ENCODE measurements at places on chromosomes 7 and 10.

- no peak for ATAC-seq
- peak overlapping the region; percentile 92 for H3K27ac ChIP-seq
- H3K4me3 ChIP-seq = peak overlapping the region; percentile 79
- peaks cover 11% of the 10 kb centered on the region for H3K4me1 ChIP-seq
- no peaks in the 10 kb centered on the region for H3K36me3 ChIP-seq
These were observed 14.1 kb upstream of the CRCP start for GRCh38 chr7:66100408-66101050.

- no peak for ATAC-seq
- H3K4me1 ChIP-seq = peaks cover 4% of the 10 kb centered on the region
- no peak overlapping the region for H3K4me3 ChIP-seq
- no peak overlapping the region for H3K27ac ChIP-seq
- peaks cover 10% of the 10 kb centered on the region for H3K36me3 ChIP-seq
These were observed 128.2 kb upstream of the CHST15 start for GRCh38 chr10:124221356-124222317.

- H3K27me3 ChIP-seq = peaks cover 12% of the 10 kb centered on the region
- H3K4me1 ChIP-seq = no peaks in the 10 kb centered on the region
- H3K4me3 ChIP-seq = no peak overlapping the region
- no peaks in the 10 kb centered on the region for H3K36me3 ChIP-seq
These were observed 26.7 kb downstream of the ABCB5 start for GRCh38 chr7:20642166-20642565.

- no peaks in the 10 kb centered on the region for H3K4me1 ChIP-seq
- no peak for ATAC-seq
- no peak overlapping the region for H3K27ac ChIP-seq
- H3K4me3 ChIP-seq = no peak overlapping the region
These were observed 472.8 kb upstream of the STEAP1 start for GRCh38 chr7:89681448-89681847.

DNA sequence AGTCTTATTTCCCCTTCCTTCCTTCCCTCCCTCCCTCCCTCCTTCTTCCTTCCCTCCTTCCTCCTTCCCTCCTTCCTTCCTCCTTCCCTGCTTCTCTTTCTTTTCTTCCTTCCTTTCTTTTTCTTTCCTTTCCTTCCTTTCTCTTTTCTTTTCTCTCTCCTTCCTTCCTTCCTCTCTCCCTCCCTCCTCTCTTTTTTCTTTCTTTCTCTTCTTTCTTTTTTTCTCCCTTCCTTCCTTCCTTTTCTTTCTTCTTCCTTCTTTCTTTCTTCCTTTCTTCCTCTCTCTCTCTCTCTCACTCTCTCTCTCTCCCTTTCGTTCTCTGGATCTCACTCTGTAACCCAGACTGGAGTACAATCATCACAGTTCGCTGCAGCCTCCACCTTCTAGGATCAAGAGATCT, 6.2 kb downstream of the TMEM130 start:
- peaks cover 7% of the 10 kb centered on the region for H3K27me3 ChIP-seq
- no peak overlapping the region for H3K27ac ChIP-seq
- H3K36me3 ChIP-seq = no peaks in the 10 kb centered on the region
- no peak for ATAC-seq
- H3K4me1 ChIP-seq = no peaks in the 10 kb centered on the region
- no peak overlapping the region for H3K4me3 ChIP-seq

DNA sequence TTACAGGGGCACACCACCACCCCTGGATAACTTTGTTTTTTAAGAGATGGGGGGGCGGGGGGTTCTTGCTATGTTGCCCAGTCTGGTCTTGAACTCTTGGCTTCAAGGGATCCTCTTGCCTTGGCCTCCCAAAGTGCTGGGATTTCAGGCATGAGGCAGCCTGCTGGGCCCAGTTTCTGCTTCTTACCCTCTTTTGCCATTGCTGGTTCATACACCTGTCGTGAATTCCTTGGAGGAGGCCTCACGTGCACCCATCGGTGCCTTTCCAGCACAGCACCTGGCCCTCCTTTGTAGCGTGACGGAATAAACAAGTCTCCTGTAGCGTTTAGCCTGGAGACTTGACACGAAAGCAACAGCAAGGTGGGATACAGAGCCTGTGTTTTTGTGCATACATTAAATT, 75.5 kb downstream of the CARD11 start:
- no peaks in the 10 kb centered on the region for H3K27me3 ChIP-seq
- H3K4me1 ChIP-seq = peaks cover 24% of the 10 kb centered on the region
- peaks cover 38% of the 10 kb centered on the region for H3K36me3 ChIP-seq

DNA sequence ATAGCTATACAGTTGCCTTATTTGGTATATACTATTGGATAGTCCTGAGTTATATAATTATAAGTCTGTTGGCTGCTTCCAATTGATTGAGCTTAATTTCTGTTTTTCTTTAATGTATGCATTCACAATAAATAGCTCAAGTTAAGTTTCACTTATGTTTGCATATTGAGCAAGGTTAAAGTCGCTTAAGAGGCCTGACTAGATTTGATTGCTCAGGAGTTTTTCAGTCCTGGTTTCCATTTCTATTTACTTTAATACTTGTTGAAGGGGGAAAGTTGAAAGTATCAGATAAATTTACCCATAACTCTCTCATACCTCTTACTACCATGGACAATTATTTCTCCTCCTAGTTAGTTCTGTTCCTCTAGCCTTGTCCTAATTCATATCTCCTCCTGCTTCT, 294.7 kb downstream of the ARL4A start:
- no peaks in the 10 kb centered on the region for H3K36me3 ChIP-seq
- H3K4me3 ChIP-seq = no peak overlapping the region
- H3K4me1 ChIP-seq = no peaks in the 10 kb centered on the region
- H3K27ac ChIP-seq = no peak overlapping the region
- no peak for ATAC-seq
- peaks cover 6% of the 10 kb centered on the region for H3K27me3 ChIP-seq

GRCh38 chr10:51117794-51118193, 43.5 kb downstream of the PRKG1 start:
- ATAC-seq = no peak
- H3K4me1 ChIP-seq = no peaks in the 10 kb centered on the region
- no peaks in the 10 kb centered on the region for H3K27me3 ChIP-seq

- no peak overlapping the region for H3K27ac ChIP-seq
- H3K36me3 ChIP-seq = no peaks in the 10 kb centered on the region
- H3K4me1 ChIP-seq = no peaks in the 10 kb centered on the region
- no peak for ATAC-seq
- peaks cover 4% of the 10 kb centered on the region for H3K27me3 ChIP-seq
- no peak overlapping the region for H3K4me3 ChIP-seq
These were observed 302.7 kb downstream of the RPS24 start for GRCh38 chr10:78336402-78336791.

- peaks cover 15% of the 10 kb centered on the region for H3K36me3 ChIP-seq
- H3K27me3 ChIP-seq = peaks cover 64% of the 10 kb centered on the region
- peak; percentile 15 for ATAC-seq
- peak overlapping the region; percentile 88 for H3K4me3 ChIP-seq
These were observed 166.4 kb upstream of the PPP1R3A start for GRCh38 chr7:114085313-114085591.

DNA sequence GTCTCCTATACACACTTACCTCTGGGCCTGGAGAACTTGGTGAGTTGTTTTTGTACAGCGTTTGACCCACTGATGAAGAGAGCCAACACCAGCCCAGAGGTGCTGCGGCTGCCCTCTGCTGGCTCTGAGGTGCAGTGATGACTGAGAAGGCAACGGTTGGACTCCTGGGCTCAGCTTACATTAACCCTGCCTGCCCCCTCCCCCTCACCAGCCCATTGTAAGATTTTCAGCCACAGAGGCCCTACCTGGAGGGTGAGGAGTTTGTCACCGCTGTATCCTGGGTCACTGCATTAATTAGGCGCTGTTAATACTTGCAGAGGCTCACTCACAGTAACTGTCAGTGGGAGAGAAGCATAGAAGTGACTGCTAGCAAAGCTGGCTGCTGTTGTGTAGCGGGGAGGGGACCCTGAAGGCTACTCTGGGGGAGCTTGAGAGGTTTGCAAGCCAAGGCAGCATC, 19.0 kb upstream of the ANKRD2 start:
- H3K27me3 ChIP-seq = no peaks in the 10 kb centered on the region
- no peak overlapping the region for H3K27ac ChIP-seq
- no peaks in the 10 kb centered on the region for H3K36me3 ChIP-seq
- ATAC-seq = peak; percentile 82
- no peaks in the 10 kb centered on the region for H3K4me1 ChIP-seq

DNA sequence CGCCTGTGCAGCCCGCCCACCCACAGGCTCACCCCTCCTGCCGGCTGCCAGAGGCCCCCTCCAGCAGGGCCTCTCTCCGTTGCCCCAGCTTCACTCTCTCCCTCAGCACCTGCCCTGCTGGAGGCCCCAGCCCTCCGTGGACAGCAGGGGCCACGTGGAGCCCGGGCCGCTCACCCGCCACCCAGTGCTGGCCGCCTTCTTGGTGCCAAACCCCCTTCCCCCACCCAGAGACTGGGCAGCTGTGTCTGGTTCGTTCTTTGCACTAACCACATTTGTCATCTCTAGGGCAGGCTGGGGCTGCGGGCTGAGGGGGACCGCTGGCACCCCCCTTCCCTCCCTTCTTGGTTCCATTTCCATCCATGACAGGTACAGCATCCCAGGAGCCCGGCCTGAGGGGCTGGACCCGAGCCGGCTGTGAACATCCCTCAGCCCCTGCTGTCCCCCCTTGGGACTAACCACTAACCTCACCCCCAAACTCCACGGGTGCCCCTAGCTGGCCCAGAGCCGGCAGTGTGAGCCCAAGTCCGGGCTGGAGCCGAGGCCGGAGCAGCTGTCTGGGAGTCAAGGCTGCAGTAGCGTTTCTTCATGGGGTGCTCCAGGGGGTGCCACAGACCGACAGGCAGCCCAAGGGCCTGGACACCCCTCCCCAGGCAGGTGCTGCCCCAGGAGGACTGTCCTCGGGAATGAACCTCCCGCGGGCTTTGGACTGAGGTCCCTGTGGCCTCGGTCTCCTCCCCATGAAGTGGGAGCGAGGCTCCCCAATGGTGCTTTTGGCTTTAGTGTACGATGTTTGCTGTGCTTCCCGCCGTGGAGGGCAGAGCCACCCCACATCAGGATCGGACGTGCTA, 25.5 kb upstream of the AMZ1 start:
- no peaks in the 10 kb centered on the region for H3K27me3 ChIP-seq
- no peaks in the 10 kb centered on the region for H3K4me1 ChIP-seq
- no peak for ATAC-seq

GRCh38 chr10:44459671-44460070, 74.8 kb upstream of the CXCL12 start:
- no peaks in the 10 kb centered on the region for H3K4me1 ChIP-seq
- ATAC-seq = no peak
- H3K4me3 ChIP-seq = no peak overlapping the region
- no peaks in the 10 kb centered on the region for H3K36me3 ChIP-seq
- peaks cover 18% of the 10 kb centered on the region for H3K27me3 ChIP-seq

GRCh38 chr7:36880108-36880507, 155.8 kb upstream of the AOAH start:
- peaks cover 93% of the 10 kb centered on the region for H3K36me3 ChIP-seq
- H3K27me3 ChIP-seq = no peaks in the 10 kb centered on the region
- no peak overlapping the region for H3K4me3 ChIP-seq

DNA sequence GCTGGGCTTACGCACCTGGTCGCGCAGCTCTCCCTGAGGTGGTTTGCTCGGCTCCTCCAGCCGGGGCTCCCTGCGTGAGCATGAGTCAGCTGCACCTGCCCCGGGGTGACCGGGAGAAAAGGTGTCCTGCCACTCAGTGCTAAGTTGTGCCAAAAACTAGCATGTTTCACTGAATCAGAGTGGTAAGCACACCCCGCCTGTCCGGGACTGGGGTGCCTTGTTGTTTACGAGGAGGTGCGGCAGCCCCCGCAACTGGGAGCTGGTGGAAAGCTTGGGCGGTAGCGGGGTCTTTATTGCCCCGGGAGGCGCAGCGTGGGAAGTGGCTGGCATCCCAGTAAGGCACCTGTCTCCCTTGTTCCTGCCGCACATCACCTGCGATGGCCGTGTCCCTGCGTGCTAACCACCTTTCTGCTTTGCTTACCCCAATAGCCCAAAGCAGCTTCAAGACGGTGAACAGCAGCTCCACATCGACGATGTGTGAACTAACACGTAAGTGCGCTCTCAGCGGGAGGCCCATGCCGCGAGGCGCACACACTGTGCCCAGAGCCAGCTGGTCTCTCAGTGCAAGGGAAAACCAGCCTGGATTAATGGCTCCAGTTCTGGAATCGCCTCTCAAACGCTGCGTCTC, 506.6 kb upstream of the FOXK1 start:
- H3K27me3 ChIP-seq = no peaks in the 10 kb centered on the region
- H3K4me3 ChIP-seq = no peak overlapping the region
- H3K36me3 ChIP-seq = no peaks in the 10 kb centered on the region
- no peaks in the 10 kb centered on the region for H3K4me1 ChIP-seq
- H3K27ac ChIP-seq = no peak overlapping the region

DNA sequence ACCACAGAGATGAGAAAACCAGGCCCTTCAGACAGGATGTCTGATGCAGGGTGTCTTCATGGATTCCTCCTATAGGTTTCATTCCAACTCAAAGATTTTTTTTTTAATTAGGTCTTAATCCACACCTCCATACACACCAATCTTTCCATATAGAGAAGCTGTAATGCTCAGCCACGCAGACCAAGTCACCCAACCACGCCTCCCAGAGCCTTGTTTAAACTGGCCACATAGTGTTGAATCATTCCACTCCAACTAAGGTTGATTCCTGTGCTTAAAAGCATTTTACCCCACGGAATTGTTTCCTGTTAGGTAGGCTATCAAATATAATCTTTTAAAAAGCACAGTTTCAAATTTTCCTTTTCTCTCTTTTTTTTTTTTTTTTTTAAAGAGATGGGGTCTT, 153.6 kb downstream of the TYW1B start:
- no peaks in the 10 kb centered on the region for H3K4me1 ChIP-seq
- H3K27me3 ChIP-seq = no peaks in the 10 kb centered on the region
- no peak overlapping the region for H3K4me3 ChIP-seq
- peaks cover 4% of the 10 kb centered on the region for H3K36me3 ChIP-seq
- no peak overlapping the region for H3K27ac ChIP-seq

- H3K4me1 ChIP-seq = peaks cover 21% of the 10 kb centered on the region
- peak overlapping the region; percentile 21 for H3K27ac ChIP-seq
- peaks cover 70% of the 10 kb centered on the region for H3K36me3 ChIP-seq
- ATAC-seq = peak; percentile 76
- peak overlapping the region; percentile 77 for H3K4me3 ChIP-seq
These were observed 40.2 kb downstream of the NCAPG2 start for GRCh38 chr7:158664406-158664805.

- H3K4me1 ChIP-seq = no peaks in the 10 kb centered on the region
- no peaks in the 10 kb centered on the region for H3K27me3 ChIP-seq
- no peak for ATAC-seq
These were observed 10.6 kb downstream of the FASTK start for GRCh38 chr7:151069841-151070573.

Measured in activated T-helper 17 cell treated with anti-CD3 and anti-CD28 coated beads, Interleukin-2, amount 50 U/mL, for 72 hours (primary cell).